ENCODE measurements at places on chromosomes 7 and 10.

DNA sequence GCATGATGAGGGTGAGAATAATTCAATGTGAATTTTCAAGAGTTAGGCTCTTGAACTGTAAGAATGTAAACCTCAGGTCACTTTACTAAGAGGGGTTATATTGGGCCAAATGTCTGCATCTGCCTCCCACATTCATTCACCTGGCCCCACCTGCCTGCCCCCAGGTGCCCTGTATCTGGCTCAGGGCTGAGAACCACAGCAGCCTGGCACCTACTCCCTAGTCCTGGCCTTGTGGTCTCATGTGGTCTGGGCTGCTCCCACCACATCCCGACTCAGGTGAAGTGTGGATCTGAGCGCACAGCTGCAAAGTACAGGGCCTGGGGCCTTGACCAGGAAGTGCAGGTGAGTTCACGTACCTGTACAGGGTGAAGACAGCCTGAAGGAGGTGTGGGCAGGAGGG is 182.1 kb downstream of the PFKFB3 start:
- no peak for DNase-seq

- no peak for DNase-seq
Observed at GRCh38 chr7:18538554-18539250, 43.2 kb downstream of the HDAC9 start.

GRCh38 chr7:6652446-6653011 is 15.4 kb downstream of the ZNF316 start:
- no peak for DNase-seq

DNA sequence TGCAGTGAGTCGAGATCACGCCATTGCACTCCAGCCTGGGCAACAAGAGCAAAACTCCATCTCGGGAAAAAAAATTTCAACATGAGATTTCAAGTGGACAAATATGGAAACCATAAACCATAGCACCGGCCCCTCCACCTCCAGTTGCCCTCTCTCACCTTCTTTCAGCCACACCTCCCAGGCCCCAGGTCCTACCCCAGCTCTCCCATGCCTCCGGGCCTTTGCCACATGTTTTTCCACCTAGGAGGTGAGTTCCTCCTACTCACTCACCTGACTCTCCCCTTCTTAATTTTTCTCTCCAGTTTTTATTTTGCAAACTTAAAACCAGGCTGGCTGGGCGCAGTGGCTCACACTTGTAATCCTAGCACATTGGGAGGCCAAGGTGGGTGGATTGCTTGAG is 13.7 kb upstream of the CLDN4 start:
- DNase-seq, result no peak

- no peak for DNase-seq
Observed at GRCh38 chr10:28595613-28596012, 62.7 kb downstream of the WAC start.

- DNase-seq, result no peak
Observed at GRCh38 chr7:105257338-105257737, 131.4 kb downstream of the SRPK2 start.

Data from stimulated activated CD4-positive, alpha-beta T cell treated with anti-CD3 and anti-CD28 coated beads, Interleukin-15, amount 100 ng/mL, for 1 hour (primary cell).